ENCODE measurements at places on chromosomes 16 and 17.
A peak's percentile ranks its signal among the peaks of the same experiment; 100 is the strongest.

GRCh38 chr17:28178800-28179199 is 136.3 kb downstream of the NLK start:
- H3K4me1 ChIP-seq: no peaks in the 10 kb centered on the region
- H3K27me3 ChIP-seq: no peaks in the 10 kb centered on the region
- no peaks in the 10 kb centered on the region for H3K36me3 ChIP-seq

GRCh38 chr16:56050916-56051315 is 140.4 kb upstream of the GNAO1 start:
- no peaks in the 10 kb centered on the region for H3K27me3 ChIP-seq
- no peaks in the 10 kb centered on the region for H3K4me1 ChIP-seq
- no peaks in the 10 kb centered on the region for H3K36me3 ChIP-seq
- no peak for DNase-seq
- H3K4me3 ChIP-seq: no peak overlapping the region

- no peak overlapping the region for H3K4me3 ChIP-seq
- no peak for DNase-seq
- H3K36me3 ChIP-seq: no peaks in the 10 kb centered on the region
- peak overlapping the region; percentile 78 for H3K27ac ChIP-seq
- H3K27me3 ChIP-seq: no peaks in the 10 kb centered on the region
- H3K4me1 ChIP-seq: peaks cover 54% of the 10 kb centered on the region
Observed at GRCh38 chr17:40251576-40251975, 32.5 kb downstream of the WIPF2 start.

- no peak overlapping the region for H3K27ac ChIP-seq
- peaks cover 35% of the 10 kb centered on the region for H3K27me3 ChIP-seq
Observed at GRCh38 chr17:79814974-79815835, 18.3 kb upstream of the CBX8 start.

GRCh38 chr16:89575247-89576152 is at the start of gene CPNE7:
Gene CPNE7 (plus strand): TSS chr16:89575758. CDS start chr16:89575898, 140 bp downstream.
- H3K36me3 ChIP-seq: no peaks in the 10 kb centered on the region
- H3K4me1 ChIP-seq: peaks cover 18% of the 10 kb centered on the region
- DNase-seq: no peak
- peaks cover 3% of the 10 kb centered on the region for H3K27me3 ChIP-seq
- H3K27ac ChIP-seq: no peak within 1 kb of the TSS

- H3K4me1 ChIP-seq: peaks cover 16% of the 10 kb centered on the region
- no peak overlapping the region for H3K27ac ChIP-seq
- no peak for DNase-seq
- no peaks in the 10 kb centered on the region for H3K36me3 ChIP-seq
- no peaks in the 10 kb centered on the region for H3K27me3 ChIP-seq
Observed at GRCh38 chr16:19071811-19072777, 4.7 kb downstream of the COQ7 start.

- DNase-seq: no peak
- H3K27me3 ChIP-seq: no peaks in the 10 kb centered on the region
- H3K36me3 ChIP-seq: no peaks in the 10 kb centered on the region
Observed at GRCh38 chr16:89253548-89254287, 36.2 kb downstream of the ZNF778 start.

DNA sequence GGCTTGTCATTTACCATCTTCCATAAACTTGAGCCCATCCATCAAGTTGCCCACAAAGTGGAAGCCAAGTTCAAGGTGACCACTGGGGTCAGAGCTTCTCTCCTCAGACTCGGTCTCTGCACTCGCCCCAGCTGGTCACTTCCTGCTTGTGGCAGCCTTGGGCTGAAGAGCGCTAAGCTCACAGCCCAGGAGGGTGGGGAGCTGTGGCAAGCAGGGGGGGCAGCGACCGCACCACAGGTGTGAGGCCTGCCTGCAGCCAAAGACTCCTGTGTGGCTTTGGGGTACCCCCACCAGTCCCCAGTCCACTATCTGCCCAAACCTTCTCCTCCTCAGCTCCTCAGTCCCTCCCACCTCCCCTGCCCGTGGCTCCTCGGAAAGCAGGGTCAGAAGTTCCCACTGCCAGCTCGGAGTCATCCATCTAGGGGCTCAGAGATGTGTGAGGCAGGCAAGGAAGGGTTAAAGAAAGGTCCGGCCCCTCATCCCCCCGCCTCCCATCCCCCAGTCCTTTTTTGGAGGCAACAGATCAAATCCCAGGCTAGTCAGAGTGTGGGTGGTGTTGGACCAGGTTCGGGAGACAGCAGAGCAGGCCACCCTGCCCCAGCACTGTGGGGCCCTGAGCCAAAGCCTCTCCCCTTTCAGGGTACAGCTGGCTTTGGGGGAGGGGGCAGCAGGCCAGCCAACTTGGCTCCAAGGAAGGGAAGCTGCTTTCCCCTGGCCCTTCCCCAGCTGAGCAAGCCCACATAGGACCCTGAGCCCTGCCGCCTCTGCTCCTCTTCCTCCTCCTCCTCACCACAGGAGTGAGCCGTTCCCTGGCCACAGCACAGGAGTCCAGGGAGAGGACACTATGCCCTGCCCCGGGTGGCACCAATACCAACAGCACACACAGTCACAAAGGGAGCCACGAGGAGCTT is 3.2 kb downstream of the CSF3 start:
- H3K36me3 ChIP-seq: no peaks in the 10 kb centered on the region
- DNase-seq: no peak
- no peaks in the 10 kb centered on the region for H3K27me3 ChIP-seq
- peak overlapping the region; percentile 89 for H3K27ac ChIP-seq
- H3K4me1 ChIP-seq: peaks cover 100% of the 10 kb centered on the region

GRCh38 chr17:66945147-66945835 is 19.2 kb upstream of the CACNG4 start:
- no peaks in the 10 kb centered on the region for H3K27me3 ChIP-seq
